ENCODE measurements at places on chromosomes 4 and X.

DNA sequence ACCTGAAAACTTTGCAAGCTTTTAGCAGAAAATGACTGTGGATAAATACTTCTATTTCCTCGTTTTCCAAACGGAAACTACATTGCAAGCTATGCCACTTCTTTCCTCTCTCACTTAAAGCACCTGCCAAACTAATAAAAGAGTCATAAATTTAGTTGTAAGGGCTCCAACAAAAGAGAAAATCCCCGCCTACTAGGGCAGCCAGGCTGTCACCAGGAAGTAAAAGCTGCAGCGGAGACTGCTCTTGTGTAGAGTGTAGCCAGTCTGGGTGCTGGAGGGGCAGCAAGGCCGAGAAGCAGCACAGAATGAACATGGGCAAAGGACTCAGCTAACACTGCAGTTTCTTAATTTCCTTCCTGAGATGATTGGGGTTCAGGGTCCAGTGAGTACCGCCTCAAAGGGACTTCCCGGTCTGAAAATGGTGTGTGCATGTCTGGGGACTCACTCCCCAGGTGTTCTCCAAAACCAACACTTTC, 89.3 kb upstream of the MAML3 start:
- no peak for DNase-seq

DNA sequence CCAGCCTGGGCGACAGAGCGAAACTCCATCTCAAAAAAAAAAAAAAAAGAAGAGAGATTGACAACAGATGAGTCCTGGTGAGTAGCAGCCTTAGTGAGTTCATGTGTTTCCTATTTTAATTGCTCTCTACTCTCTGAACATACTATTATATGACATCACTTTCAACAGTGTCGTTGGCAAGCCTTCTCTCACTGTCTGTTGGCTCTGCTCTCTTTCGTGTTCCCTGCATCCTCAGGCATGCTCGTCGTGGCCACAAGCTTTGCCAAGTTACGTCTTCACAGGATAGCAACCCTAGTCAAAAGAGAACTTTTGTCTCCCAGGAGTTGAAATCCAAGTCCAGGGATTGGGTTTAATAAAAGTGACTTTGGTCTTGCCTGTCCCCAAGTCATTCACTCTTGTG, 117.1 kb upstream of the EGFL6 start:
- no peak for DNase-seq

- no peak for DNase-seq
Observed at GRCh38 chrX:66674506-66674905, 35.6 kb upstream of the EDA2R start.

DNA sequence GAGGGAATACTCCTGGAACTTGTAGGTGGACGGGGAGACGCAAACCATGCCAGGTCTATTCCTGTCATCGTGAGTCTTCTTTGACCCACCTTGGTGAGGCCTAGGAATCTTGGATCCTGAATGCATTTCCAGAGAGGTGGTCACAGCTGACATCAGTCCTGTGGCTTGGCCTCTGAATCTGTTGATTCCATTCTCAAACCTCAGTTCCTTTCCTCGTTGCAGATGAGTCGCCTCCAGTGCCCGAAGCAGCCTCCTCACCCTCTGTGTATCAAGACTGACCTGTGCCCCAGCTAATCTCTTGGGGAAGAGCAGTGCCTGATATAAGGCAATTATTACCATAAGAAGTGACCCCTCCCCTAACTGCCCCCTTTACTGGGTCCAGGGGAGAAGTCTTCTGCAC, 118.1 kb downstream of the SMIM20 start:
- no peak for DNase-seq

GRCh38 chrX:82458207-82458754, 1049.8 kb upstream of the POU3F4 start:
- no peak for DNase-seq

- no peak for DNase-seq
Observed at GRCh38 chr4:138249132-138249531, 7.0 kb upstream of the SLC7A11 start.

DNA sequence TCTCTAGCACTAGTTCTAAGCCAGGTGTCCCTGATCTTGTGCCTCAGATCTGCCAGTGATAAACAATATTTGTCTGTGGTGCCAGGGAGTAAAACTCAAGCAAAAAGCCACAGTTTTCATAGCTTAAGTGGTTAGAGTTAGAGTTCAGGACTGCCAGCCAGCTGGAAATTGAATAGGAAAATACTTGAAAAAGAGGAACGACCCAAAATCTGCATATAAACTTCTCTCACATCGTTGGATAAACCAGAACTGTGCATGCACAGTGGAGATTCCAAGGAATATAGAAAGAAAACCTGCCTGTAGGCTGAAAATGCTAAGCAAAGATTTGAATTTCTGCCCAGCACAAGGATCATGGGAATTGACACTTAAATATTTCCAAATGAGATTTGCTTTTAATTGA, 35.0 kb upstream of the GNPDA2 start:
- no peak for DNase-seq

- DNase-seq = peak; percentile 1
Observed at GRCh38 chrX:114344756-114345349, 239.0 kb upstream of the HTR2C start.

DNA sequence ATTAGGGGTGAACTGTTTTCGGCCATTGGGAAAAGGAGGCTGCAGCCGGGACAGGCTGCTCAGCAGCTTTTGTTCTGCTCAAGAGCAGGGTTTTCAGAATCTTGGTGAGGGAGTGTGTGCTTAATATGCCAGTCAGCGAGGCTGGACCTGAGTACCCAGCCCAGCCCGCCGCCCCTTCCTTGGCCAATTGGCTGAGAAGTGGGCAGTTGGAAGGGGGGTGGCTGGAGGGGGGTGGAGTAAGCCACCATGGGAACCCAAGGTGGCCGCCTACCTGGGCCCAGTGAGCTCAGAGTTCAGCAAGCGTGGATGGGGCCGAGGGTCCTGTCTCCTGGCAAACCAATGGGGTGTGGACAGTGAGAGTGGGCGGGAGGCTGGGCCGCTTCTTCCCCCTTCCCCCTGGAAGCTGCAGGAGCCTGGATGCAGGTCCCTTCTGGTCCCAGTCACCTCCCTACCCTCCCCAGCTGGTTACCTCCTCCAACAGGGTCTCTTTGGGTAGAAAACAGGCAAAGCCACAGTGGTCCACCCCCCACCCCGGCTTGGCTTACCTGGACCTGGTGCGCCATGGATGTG, 52.5 kb downstream of the SORCS2 start:
- no peak for DNase-seq

DNA sequence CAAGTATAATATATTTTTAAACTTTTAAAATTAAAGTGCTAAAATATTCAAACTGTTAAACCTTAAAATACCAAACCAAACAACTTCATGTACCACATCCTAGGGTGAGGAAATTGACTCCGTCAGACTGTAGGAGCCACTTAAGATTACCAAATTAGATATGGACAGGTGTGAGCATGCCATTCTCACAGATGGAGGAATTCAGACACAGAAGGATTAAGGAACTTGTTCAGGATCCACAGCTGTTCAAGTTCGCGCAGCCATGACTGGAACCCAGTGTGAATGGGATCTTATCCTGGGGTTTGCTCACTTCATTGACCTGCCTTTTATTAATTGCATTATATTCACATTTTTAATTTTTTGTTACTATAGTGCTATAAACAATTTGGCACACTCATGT, 224.9 kb upstream of the PCDH7 start:
- no peak for DNase-seq

DNA sequence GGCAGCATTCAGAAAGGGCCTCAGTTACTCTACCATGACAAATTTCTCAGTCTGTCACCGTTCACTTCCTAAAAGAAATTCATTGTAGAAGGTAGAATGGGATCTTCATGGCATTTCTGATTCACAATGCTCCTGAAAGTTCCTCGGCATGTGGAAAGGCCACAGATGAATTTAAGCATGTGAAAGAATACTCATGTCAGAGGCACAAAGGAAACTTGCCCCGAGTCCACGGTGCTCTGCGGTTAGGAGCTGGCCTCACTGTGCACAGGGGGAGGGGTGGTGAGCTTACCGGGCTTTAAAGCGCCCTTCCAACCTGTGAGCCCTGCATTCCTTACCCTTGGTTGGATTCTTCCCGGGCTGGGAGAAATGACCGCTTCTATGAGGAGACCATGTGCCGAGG, 9.3 kb downstream of the TKTL1 start:
- no peak for DNase-seq

GRCh38 chr4:132334081-132334480, 815.0 kb upstream of the PCDH10 start:
- DNase-seq = no peak

GRCh38 chrX:68681443-68681941, 34.0 kb downstream of the STARD8 start:
- peak; percentile 35 for DNase-seq

- DNase-seq = no peak
Observed at GRCh38 chr4:176729489-176729888, 63.2 kb downstream of the VEGFC start.

- DNase-seq = no peak
Observed at GRCh38 chrX:43238461-43238945, 417.6 kb upstream of the MAOA start.

- DNase-seq = no peak
Observed at GRCh38 chrX:70128071-70128470, 5.2 kb upstream of the IGBP1 start.

GRCh38 chr4:25351777-25352416, 25.2 kb upstream of the ANAPC4 start:
- peak; percentile 20 for DNase-seq

DNA sequence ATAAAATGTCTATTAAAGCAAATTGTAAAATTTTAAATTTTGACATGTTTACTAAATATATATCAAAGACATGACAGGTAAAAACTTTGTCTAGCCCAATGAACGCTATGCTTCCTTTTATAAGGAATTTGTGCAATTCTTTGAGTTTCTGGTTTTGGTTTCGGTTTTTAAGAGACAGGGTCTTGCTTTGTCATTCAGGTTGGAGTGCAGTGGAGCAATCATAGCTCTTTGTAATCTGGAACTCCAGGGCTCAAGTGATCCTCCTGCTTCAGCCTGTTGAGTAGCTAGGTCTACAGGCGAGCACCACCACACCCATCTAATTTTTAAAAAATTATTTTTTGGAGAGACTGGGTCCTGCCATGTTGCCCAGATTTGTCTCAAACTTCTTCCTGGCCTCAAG, 60.7 kb downstream of the BLTP1 start:
- DNase-seq = no peak

DNA sequence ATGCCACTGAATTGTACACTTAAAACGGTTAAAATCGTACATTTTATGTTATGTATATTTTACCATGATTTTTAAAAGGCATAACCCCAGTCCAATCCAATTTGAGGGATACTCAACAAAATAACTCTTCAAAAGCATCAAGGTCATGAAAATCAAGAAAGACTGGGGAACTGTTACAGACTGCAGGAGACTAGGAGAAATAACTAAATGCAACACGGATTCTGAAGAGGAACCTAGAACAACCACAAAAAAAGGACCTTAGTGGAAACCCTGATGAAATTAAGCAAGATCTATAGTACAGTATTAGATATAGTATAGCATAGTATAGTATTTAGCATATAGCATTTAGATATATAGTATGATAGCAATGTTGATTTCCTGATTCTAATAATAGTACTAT, 26.8 kb downstream of the SH3KBP1 start:
- no peak for DNase-seq

- DNase-seq = no peak
Observed at GRCh38 chrX:2490634-2491033, 10.1 kb downstream of the DHRSX start.

DNA sequence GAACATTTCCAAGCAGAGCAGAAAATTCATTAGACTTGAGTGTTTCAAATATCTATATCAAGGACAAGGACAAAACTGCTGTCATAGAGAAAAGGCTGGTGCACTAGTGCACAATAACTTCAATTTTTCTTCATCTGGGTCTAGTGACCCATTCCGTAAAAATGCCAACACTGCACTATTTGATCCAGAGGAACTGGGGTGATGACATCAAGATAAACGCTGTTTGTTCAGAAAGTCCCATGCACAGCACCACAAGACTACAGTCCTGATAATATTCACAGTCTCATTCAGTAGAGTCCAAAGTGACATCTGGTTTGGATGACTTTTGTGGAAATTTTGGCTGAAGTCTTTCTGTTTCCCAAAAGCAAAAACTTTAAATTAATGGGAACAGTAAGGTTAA, 303.5 kb upstream of the GALNT7 start:
- DNase-seq = no peak

GRCh38 chr4:166502660-166503059, 629.6 kb downstream of the TLL1 start:
- DNase-seq = no peak

- DNase-seq = no peak
Observed at GRCh38 chr4:89204624-89205023, 93.3 kb downstream of the TIGD2 start.

DNA sequence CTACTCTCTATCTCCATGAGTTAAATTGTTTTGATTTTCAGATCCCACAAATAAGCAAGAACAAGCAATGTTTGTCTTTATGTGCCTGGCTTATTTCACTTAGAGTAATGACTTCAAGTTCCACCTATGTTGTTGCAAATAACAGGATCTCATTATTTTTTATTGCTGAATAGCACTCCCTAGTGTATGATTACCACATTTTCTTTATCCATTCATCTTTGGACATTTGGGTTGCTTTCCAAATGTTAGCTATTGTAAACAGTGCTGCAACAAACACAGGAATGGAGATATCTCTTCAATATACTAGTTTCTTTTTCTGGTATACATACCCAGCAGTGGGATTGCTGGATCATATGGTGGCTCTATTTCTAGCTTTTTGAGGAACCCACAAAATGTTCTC, 136.0 kb downstream of the SLITRK2 start:
- DNase-seq = no peak

DNA sequence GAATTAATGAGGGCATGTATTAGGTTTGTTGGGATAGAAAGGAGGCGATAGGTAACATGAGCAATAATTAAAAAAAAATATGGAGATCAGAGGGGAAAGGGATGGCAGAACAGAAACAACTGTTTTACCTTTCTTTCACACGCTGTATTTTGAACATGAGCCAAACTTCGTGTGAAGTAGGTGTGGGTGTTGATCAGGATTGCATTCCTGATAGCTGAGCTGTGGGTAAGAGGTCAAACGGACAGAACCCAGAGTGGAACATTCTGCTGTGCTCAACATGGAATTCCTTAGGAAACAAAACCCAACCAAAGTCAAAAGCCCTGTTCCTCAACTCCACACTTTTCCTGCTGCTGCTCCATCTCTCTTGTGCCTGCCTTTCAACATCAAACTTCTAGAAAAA, 162.5 kb upstream of the CASK start:
- no peak for DNase-seq

GRCh38 chrX:1521459-1521956, 15.5 kb downstream of the P2RY8 start:
- DNase-seq = no peak

GRCh38 chr4:153221783-153222706, 17.8 kb downstream of the TRIM2 start:
- peak; percentile 57 for DNase-seq

- no peak for DNase-seq
Observed at GRCh38 chrX:116841290-116841689, 378.5 kb upstream of the CT83 start.

All from GM04503 (cell line).